ENCODE measurements at places on chromosomes 6 and 20.

DNA sequence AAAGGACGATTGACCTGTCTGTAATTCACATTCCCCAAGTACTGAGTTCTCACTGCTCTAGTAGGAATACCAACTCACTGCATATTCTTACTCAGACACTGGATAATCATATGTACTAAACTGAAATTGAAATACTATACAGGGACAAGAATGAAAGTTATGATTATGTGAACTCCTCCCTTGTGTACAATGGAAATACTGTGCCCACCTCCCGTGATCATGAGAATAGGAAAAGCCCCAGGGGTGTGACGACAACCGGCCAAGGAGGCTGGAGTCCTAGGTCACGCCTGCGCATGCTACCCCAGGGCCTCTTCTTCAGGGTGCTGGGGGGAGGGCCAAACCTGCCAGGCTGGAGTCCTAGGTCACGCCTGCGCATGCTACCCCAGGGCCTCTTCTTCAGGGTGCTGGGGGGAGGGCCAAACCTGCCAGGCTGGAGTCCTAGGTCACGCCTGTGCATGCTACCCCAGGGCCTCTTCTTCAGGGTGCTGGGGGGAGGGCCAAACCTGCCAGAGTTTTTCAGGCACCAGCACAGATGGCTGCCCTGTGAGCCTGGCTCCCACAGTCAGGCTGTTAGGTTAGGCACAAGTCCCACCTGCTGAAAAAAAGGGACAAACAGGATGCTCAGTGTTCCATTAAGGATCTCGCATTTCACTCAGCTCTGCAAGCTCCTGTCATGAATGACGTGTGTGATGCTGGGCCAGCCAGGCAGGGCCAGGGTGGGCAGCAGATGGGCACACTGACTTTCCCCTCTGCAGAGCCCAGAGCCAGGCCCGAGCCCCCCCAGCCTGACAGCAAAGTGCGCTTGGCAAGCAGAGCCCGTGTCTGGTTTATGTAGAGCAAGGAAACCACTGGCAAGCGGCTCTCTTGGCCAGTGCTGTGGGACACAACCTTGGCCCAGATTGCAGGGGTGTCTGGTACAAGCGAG, 107.7 kb downstream of the FOXF2 start:
- DNase-seq: no peak

DNA sequence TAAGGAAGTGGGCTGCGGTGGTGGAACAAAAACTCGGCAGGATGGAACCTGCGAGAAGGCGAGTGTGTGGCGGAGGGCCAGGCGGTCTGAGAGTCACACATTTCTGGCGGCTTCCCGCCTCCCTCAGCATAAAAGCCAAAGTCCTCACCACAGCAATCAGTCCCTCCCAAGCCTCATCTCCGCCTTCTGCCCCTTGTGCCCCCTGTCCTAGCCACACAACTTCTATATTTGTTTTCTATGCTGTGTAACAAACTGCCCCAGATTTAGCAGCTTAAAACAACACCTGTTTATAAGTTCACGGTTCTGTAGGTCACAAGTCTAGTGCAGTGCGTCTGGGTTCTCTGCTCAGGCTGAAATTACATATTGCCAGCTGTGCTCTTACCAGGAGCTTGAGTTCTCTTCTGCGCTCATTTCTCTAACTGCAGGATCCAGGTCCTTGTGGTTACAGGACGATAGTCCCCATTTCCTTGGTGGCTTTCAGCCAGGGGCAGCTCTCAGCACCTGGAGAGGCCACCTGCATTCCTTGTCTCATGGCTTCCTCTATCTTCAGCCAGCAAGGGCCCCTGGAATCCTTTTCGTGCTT, 11.7 kb upstream of the SPO11 start:
- no peak for DNase-seq

- no peak for DNase-seq
These were observed 305.5 kb upstream of the SULF2 start for GRCh38 chr20:48090784-48091183.

GRCh38 chr6:84738996-84739865, 25.2 kb downstream of the TBX18 start:
- DNase-seq: no peak

DNA sequence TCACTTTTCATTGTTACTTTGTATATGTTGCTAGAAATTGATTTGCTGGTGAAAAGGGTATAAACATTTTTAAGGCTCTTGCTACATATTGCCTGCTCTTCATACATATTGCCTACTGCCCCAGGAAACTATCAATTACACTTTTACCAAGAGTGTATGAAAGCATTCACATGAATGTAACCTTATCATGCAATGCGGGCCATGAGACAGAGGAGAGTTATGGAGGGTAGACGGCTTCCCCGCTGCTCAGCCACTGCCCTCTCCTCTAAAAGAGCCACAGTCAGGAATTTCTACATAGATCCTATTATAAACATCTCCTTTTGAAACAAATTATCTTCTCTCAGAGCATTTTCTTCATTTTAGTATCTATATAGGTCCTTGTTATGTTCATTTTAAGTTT, 264.4 kb downstream of the ESR1 start:
- DNase-seq: no peak

- no peak for DNase-seq
These were observed 4.7 kb upstream of the ENPP5 start for GRCh38 chr6:46175446-46175845.

DNA sequence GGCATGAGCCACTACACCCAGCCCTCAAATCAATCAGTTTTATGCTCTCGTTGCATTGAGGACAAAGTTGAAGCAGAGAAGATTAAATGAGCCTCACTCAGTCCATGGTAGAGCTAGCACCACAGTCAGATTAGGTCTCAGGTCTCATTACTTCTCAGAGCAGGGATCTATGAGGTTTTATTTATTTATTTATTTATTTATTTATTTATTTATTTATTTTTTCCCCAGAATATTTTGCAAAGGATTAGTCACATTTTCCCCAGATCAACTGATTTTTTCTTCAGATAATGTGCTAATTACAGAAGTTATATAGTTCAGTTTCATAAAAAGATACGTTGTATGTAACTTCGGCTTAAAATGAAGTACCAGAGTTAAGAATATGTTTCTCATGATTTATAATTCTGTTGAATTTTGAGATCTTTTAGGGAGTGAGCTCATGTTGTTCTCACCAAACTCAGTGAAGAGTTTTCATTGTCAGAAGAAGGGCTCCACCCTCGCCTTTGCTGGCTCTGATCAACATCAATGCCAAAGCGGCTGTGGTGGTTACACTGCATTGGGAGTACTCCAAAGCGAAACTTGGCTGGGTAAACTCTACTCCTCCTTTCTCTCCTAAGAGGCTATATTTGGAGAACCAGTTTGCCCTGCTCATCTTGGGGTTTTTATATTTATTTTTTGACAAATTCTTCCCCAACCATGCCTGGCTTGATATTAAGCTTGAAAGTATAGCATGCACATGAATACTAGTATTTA, 12.9 kb upstream of the ID4 start:
- DNase-seq: no peak

DNA sequence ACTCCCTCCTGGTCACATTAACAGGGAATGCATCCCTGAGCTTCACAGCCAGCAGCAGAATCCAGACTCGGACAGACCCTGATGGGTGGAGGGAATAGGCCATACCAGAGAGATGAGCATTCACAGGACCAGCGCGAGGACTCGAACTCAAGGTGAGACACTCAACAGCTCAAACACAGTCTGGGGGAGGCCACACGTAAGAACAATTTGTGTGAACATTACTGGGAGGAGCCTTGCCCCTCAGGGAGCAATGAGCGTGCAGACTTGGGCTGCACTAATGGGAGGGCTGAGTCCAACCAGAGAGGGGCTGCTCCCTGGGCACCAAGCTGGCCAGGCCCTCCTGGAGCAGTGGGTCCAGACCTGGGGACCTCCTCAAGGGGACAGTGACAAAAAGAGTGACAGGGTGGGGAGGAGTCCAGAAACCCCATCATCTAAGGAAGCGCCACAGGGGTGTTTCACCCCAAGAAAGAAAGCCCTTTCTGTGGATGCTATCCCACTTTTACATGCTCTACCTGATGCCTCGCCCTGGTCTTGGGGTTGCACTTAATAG, 118.4 kb downstream of the MRPL14 start:
- DNase-seq: no peak
